ENCODE measurements at places on chromosomes 7 and 10.

DNA sequence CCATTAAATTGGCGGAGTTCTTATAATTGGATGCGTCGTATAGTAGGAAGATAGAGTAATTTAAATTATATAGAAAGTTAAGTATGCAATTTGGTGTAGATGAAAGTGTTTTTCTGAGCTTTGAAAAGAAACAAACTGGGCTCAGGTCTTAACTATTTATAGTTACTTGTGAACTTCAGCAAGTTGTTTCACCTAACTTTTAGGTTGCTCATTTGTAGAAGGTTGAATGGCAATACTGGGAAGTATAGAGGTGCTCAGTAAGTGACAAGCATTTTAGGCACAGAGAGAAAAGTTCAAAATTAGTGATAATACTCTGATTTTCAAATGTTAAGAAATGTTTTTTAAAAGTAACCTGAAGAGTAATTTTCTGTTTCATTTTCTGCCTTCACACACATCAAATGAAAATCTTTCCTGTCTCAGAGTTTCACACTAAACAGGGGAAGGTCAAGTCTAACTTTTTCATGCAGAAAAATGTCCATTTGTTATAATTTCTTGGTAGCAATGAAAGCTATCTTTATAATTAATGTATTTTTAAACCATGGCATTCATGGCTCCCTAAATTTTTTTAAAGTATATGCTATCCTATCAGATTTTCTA, 146.5 kb downstream of the PHF14 start:
- no peak for DNase-seq

- DNase-seq, result no peak
These were observed 775 bp downstream of the STARD3NL start for GRCh38 chr7:38178695-38179344.

DNA sequence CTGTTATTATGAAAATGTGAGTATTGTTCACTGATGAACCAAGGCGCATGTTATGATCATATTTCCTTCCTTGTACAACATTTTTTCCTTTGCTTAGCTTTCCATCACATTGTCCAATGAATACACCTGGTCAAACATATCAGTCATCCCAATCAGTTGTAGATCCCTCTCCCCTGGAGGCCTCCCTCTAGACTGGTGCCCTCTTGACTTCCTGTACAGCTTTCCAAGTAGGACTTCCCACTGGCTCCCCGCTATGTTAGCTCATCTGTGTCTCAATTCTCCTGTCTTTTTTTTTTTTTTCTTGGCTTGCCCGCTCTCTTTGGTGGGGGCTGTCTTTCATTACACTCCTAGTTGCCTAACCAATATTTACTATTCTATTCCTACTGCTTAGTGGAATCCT, 214.2 kb upstream of the NPY start:
- no peak for DNase-seq

DNA sequence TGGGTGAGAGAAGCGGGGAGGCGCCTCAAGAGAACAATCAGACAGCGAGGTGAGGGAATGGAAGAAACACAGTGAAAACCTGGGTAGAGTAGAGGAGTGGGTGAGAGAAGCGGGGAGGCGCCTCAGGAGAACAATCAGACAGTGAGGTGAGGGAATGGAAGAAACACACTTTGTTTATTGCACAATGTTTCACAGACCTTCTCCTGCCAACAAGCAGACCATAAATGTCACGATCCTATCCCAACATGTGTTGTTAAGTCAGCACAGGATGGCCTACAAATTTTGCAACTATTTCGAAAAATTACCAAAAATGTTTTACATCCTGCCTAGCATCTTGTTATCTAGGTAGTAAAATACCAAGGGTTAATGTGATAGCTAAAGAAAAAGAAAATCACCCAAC, 115.3 kb downstream of the JAZF1 start:
- DNase-seq, result no peak

DNA sequence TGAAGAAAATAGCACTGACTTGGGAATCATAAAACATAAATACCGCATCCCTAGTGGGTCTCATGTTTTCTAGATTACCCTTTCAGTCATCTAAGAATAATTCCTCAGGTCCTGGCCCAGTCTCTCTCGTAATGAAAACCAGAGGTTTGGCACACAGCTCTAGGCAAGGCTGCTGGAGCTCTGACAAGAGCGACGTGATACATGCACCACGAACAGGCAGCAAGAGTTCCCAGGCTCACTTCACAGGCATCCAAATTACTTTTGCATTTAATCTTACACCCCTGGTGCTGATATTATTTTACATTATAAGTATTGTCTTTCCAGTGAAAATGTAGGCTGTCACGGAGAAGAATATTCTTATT, 105.2 kb downstream of the THSD7A start:
- no peak for DNase-seq

- DNase-seq, result no peak
These were observed 785.2 kb downstream of the NRG3 start for GRCh38 chr10:82660205-82660604.

GRCh38 chr10:31000867-31001266, 30.8 kb downstream of the ZNF438 start:
- DNase-seq, result no peak

- no peak for DNase-seq
These were observed 120.4 kb upstream of the RAB11FIP2 start for GRCh38 chr10:118167056-118167700.

- DNase-seq, result no peak
These were observed 364.4 kb downstream of the CXCL12 start for GRCh38 chr10:44020322-44021111.

DNA sequence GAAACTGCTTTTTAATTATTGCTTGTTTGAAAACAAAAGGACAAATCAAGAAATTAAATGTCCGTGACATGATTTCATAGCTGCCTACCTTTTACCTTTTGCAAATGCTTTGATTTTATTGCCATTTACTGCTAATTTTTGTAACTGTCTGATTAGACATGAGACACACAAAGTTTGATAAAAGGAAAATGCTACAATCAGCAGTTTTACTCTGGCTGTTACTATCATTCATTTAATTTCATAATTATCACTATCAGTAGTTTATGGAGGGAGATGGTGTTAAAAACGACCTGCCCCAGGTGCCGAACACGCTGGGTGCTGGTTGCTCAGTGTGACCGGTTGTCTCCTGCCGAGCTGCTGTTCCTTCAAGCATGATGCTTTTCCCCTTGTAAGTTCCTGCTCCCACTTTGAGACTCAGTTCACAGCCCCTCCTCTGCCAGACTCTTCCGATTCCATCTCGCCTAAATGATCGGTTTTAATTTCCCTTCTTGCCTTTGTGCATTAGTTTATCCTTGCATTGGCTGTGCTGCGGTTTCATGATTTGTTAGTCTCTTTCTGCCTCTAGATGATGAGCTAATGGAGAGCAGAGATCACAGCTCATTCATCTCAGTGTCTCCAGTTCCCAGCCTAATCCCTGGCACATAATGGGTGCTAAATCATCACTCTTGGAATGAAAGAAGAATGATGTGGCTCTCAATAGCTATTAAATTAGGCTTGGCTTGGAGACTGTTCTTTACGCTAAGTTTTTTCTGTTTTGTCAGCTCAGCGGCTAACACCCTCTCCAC, 110.6 kb downstream of the PFKFB3 start:
- DNase-seq, result no peak

- no peak for DNase-seq
These were observed 55.7 kb upstream of the TMEM229A start for GRCh38 chr7:124088590-124088989.

GRCh38 chr10:44390585-44391072, 5.7 kb upstream of the CXCL12 start:
- no peak for DNase-seq

DNA sequence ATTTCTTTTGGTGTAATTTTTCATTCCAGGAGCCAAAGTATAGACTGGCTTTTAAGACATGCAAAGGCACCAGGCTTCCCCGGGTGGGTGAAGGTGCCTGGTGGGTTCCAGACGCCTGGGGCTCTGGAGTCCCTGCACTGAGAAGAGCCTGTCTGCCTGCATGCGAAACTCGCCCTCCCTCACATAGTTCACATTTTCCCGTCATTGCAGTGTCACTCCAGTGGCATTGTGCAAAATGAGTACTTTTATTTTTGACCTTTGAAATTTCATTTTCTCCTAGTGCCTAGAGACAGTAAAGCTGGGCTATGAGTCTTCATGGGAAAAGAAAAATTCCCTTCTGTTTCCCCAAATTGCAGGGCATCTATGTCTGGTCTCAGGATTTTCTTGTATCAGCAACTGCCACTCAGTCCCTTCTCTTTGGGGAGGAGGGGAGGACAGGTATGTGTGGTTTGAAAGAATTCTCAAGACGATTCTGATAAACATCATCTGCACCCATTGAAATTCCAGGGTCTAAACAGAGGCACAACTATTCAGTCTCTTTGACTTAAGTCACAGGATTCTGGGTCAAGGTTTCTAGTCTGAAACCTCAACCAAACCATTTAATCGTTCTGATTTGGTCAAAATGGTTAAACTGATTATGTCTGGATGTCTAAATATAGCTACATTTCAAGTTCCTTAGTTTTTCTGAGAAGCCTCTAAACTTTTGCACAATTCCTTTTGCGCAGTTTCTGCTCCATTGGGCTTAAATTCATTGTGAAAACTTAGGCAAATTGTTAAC, 107.8 kb downstream of the CYP26A1 start:
- no peak for DNase-seq

DNA sequence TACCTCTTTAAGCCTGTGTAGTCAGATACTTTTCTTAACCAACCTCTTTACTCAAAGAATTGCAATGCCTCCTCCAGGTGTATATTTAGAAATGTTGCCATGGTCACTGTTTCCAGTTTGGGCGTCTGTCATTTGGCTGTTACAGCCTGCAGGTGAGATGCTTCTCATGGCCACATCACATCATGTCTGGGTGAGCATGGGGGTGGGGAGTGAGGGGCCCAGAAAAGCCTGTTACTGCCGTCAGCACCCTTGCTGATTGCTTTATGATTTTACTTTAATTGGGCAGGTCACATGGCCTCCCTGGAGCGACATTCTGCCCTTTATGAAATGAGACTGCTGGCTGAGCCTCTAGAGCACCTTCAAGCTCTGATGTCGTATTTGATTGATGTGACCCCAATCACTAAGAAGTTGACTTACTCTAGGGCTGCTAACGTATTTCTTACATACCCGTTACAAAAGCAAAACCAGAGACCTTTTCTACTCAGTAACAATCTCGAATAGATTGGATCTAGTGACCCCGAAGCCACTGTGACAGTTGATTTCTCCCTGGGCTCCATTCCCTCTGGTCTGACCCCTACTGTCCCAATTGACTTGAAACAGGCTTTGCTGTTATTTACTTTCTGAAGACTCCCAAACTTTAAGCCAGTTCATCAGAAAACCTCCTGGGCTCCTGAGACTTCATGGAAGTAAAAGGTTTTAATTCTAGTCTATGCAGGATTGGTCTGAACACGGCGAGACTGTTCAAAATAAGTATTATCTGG, 60.7 kb downstream of the OTUD1 start:
- DNase-seq, result no peak

- DNase-seq, result no peak
These were observed 3.0 kb downstream of the IKZF1 start for GRCh38 chr7:50307368-50308032.

GRCh38 chr7:78587443-78588044, 789.0 kb downstream of the PHTF2 start:
- no peak for DNase-seq

GRCh38 chr10:27564880-27565279, 60.8 kb downstream of the RAB18 start:
- DNase-seq, result no peak

DNA sequence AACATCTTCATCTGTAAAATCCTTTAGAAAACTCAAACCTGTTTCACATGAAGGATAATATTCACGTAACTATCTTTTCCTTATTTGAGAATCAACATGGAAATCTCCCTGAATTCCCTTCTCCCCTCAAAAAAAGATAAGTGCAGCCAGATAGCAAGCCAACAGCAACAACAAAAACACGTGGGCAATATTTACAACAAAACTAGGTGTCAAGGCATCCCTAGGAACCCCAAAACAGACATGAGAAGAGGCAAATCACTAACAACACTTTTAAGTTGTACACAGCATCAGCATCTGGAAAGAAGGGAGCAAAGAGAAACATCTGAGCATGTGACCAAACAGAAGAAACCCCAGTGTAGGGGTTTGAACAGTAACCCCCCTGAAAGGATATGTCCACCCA, 12.2 kb downstream of the ARHGAP21 start:
- DNase-seq, result no peak

GRCh38 chr7:76189276-76189675, 12.4 kb upstream of the SRRM3 start:
- no peak for DNase-seq

GRCh38 chr10:116069856-116070255, 203.2 kb downstream of the GFRA1 start:
- DNase-seq, result no peak

DNA sequence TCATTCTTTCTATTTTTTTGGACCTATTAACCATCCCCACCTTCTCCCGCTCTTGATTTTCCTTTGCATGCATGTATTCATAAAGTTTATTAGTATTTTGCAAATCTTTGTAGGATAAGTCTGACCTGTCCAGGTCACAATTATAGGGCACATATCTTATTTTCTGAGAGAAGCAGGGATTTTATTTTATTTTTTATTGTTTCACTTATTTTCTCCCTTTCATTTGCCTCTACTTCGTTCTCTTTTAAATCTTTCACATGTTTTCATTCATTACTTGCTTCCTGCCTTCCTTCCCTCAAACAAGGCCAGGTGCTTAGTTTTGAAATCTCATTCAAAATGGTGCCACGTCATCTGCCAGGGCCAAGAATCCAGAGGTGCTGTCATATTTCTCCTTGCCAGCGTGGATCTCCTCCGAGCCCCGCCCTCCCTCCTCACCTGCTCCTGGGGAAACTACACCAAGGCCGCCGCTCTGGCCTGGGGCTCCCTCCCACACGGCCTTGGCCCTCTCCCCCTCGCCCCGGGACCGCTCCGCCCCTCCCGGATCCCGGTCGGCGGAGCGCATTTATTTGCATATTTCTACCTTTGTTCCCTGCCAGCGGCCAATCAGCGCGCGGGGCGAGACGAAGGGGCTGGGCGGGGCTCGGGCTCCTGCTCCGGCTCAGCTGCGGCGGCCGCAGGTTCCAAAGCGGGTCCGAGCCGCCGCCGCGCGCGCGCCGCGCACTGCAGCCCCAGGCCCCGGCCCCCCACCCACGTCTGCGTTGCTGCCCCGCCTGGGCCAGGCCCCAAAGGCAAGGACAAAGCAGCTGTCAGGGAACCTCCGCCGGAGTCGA, at the start of gene TSPAN13:
TSPAN13 (plus strand) TSS at position 654 of the 830 bp plus-strand sequence. CDS start 213 bp downstream, outside the sequence.
- DNase-seq, result peak; percentile 96

- DNase-seq, result no peak
These were observed 220.5 kb downstream of the CDK14 start for GRCh38 chr7:90816511-90817142.

- DNase-seq, result no peak
These were observed 78.5 kb upstream of the FRMD4A start for GRCh38 chr10:14409247-14409646.

GRCh38 chr10:33660329-33660728, 325.9 kb upstream of the NRP1 start:
- no peak for DNase-seq

- no peak for DNase-seq
These were observed 30.5 kb upstream of the BTRC start for GRCh38 chr10:101323495-101323894.

- no peak for DNase-seq
These were observed 770.1 kb upstream of the CELF2 start for GRCh38 chr10:10247585-10247984.

GRCh38 chr7:94332571-94332970, 62.1 kb upstream of the COL1A2 start:
- no peak for DNase-seq

- DNase-seq, result no peak
These were observed 98.3 kb downstream of the HBP1 start for GRCh38 chr7:107267138-107267537.

Measured in NCI-H345 (cell line).